ENCODE measurements at places on chromosomes 1 and 21.

GRCh38 chr1:84711869-84712268 lies 21.6 kb upstream of the SSX2IP start:
- H3K27ac ChIP-seq, result no peak overlapping the region
- H3K36me3 ChIP-seq, result no peaks in the 10 kb centered on the region
- no peak overlapping the region for H3K4me3 ChIP-seq

- no peaks in the 10 kb centered on the region for H3K36me3 ChIP-seq
- no peaks in the 10 kb centered on the region for H3K27me3 ChIP-seq
- H3K4me1 ChIP-seq, result no peaks in the 10 kb centered on the region
- H3K4me3 ChIP-seq, result no peak overlapping the region
- no peak for DNase-seq
- peak overlapping the region; percentile 83 for H3K27ac ChIP-seq
Observed at GRCh38 chr1:221688488-221688843, 53.4 kb downstream of the DUSP10 start.

GRCh38 chr1:110237386-110238152 lies 27.5 kb downstream of the KCNC4 start:
- no peaks in the 10 kb centered on the region for H3K27me3 ChIP-seq
- peaks cover 8% of the 10 kb centered on the region for H3K4me1 ChIP-seq
- no peak for DNase-seq
- no peak overlapping the region for H3K4me3 ChIP-seq

- no peaks in the 10 kb centered on the region for H3K27me3 ChIP-seq
- H3K36me3 ChIP-seq, result no peaks in the 10 kb centered on the region
- H3K4me3 ChIP-seq, result no peak overlapping the region
- no peaks in the 10 kb centered on the region for H3K4me1 ChIP-seq
- H3K27ac ChIP-seq, result no peak overlapping the region
Observed at GRCh38 chr1:81619156-81619555, 181.6 kb upstream of the ADGRL2 start.

All from right atrium auricular region (tissue), 2 donors.